ENCODE measurements at places on chromosomes 5 and 9.

DNA sequence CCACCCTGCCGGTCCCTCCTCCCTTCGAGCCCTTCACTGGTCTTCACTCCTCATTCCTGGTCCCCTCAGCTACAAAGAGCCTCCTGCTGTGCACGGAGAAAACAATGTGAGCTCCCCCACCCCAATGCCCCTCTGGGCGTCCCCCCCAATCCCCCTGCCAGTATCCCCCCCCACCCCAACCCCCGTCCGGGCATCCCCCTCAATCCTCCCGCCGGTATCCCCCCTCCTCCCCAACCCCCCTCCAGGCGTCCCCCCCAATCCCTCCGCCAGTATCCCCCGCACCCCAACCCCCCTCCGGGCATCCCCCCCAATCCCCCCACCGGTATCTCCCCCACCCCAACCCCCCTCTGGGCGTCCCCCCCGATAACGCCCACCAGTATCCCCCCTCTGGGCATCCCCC is 42.8 kb downstream of the EXD3 start:
- DNase-seq = no peak

DNA sequence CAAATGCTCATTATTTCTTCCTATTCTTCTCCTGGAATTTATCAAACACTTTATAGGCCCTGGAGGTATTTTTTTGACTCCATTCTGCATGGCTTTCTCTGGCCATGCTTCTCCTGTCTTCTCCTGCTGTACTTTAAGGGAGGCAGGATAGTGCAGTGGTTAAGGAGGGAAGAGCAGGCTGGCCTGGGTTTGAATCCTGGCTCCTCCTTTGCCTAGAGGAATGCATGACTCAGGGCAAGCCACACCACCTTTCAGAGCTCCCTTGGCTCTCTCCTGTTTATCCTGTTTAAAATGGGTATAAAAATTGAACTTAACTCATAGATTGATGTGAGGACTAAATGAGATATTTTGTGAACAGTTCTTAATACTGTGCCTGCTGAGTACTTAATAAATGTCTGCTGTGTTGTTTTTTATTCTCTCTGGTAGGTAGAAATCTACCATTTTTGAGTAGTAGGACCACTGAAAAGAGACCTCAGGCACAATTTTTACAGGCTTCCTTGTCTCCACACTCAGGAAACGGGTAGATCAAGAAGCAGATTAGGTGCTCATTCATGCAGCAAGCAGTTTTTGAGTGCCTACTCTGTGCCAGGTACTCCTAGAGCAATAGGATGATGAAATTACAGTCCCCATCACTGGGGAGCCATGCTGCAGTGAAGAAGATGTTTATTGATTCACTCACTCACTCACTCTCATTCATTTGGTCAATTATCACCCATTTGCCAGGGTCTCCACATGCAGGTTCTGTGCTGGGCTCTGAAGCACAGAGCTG is 32.7 kb upstream of the ARAP3 start:
- no peak for DNase-seq

- no peak for DNase-seq
Observed at GRCh38 chr5:167250996-167251395, 1040.4 kb upstream of the WWC1 start.

DNA sequence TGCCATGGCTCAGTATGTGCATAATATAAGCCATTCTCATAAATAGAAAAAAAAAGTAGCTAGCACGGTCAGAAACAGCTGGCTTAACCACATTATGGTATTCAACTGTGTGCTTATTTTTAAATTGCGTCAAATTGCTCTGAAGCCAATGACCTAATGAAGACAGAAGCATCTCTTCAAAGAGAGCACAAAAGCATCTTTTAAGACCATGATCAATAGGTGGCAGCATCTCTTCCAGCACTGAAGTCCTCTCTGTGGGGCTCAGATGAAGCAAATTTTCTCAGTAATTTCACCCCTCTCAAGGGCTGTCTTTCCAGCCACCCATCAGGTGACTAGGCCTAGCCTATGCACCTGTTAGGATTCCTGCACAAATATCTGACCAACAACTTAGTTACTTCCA is 251.4 kb downstream of the GLIS3 start:
- DNase-seq = no peak
